ENCODE measurements at places on chromosomes 3 and 15.

DNA sequence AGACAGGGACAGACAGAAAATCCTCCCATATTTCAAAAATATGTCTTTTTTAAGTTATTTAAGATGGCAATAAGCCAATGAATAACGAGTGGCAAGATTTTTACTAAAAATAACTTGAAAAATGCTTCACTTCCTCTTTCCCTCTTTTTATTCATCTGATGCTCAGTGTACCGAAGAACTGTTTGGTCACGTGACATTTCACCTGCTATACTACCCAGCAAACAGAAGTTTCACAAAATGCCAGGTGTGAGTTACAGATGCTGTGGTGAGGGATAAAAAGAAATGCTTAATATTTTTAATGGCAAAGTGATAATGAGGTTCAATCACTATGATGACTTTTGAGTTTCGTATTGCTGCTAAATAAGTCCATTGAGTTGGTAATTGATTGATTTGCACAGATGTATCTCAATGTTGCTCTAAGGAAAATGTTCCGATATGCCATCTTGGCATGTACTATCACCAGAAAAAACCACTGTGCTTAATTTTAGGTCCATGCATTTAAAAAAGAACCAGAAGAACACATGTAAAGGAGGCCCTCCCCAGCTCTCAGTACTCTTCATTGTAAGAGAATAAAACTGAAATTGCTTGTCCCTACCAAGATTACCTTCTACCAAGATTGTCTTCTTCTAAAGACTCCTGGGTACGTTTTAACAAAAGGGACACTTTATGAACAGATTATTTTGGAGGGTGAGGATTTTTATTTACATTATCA lies 26.0 kb upstream of the SEC62 start:
- no peak for DNase-seq

DNA sequence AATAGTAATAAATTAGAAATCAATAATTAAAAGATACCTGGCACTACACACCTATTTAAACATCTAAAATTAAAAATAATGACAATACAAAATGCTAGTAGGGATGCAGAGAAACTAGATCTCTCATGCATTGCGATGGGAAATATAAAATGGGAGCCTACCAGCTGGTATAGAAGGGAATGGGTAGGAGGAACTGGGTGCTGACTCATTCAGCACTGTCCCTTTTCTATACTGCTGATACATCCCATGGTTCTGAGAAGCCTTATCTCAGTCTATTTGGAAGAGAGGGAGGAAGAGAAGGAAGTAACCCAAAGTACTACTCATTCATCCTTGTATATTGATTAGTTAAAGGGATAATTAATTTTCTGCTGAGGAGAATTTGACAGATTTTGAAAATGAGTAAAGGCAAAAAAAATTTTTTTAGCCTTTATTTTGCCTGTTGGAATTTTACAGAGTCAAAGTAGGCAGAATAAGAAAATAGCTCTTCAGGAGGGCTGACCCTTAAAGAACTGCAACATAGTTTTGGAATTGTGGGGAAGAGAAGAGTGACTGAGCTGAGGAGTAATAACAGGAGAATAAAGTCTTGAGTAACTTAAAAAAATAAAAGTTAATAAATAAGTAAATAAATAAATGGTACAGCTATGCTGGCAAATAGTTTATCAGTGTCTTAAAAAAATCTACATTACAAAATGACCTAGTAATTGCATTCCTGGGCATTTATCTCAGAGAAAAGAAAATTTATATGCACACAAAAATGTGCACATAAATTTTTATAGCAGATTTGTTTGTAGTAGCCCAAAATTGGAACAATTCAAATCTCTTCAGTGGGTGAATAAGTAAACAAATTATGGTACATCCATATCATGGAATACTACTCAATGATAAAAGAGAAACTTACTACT lies 15.3 kb upstream of the BHLHE40 start:
- no peak for DNase-seq

DNA sequence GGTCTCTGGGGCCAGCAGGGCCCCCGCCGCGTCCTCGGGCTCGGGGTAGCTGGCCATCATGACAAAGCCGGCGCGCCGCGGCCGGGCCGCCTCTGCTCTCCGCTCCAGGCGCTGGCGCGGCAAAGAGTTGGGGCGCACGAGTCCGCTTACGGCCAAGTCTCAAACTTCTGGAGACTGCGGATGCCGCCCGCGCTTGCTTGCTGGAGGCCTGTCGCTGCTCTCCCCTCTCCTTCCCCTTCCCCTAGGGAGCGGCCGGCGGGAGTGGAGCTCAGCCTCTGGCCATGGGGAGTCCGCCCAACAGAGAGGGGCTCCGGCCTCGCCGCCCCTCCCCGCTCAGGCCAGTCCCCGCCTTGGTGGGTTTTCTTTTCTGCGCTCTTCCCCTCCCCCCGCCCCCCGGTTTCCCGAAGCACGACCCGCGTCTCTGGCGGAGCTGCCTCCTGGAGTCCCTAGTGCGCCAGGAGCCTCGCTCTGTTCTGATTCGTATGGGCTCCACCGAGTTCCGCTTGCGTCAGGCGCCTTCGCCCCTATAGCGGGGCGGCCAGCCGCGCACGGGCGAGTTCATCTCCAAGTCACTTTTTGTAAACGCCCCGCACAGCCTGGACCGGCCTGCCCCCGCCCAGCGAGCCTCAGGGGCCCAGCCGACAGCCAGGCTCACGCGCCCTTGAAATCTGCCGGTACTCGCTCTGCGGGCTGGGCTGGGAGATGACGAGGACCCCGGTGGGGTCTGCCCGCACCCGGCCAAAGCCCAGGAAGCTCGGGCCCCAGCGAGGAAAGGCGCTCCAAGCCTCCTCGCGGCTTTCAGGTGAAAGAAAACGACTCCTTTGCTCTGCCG lies at the start of the genes FOXL2 and FOXL2NB:
Gene FOXL2 (minus strand): TSS at position 475 of the 832 bp plus-strand sequence. CDS start 415 bp downstream, at position 60.
Gene FOXL2NB (plus strand): TSS at position 555 of the 832 bp plus-strand sequence. CDS start 148 bp downstream, at position 703.
- DNase-seq: no peak

GRCh38 chr15:36501063-36501678 lies 78.3 kb upstream of the CDIN1 start:
- DNase-seq: no peak

- no peak for DNase-seq
These were observed 22.9 kb upstream of the FBLN2 start for GRCh38 chr3:13525827-13526625.

- no peak for DNase-seq
These were observed 525.1 kb downstream of the PDCD6IP start for GRCh38 chr3:34323517-34323916.

DNA sequence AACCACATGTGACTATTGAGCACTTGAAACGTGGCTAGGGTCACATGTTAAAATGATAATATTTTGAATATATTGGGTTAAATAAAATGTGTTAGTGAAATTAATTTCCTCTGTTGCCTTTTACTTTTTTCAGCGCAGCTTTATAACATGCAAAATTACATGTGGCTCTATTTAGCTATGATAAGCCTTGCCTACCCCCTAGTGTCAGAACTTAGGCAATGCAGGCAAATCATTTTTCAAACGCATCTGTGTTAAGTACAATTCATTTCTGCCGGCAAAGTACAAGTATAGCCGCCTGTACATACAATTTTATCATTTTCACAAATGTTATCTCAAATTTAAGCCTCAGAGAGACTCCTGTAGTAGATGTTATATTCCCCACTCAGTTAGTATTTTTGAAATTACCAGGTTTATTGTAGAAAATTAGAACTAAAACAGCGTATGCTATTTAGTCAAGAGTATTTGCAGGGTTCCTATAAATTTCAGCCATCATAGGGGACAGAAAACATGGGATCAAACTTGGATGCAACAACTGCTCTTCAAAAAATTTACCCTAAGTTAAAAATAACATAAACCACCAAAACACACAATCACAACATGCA lies 56.1 kb downstream of the TAFA4 start:
- DNase-seq: peak; percentile 21

DNA sequence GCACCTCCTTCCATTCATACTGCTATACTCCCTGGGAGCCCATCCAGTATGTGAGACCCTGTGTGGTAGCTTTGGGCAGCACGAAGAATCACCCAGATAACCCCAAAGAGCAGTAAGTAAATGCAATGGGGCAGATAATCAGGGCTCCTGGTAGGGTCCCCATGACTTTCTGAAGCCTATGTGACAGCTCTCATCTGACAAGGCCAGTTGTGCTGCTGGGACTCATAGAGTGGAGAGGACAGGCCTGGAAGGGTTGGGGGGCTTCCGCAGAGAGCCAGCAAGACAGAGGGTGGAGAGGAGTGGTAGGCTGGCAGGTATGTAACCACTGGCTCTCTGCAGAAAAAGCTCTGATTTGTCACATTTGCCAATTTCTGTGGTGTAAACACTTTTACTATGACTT lies 3.2 kb upstream of the SLC6A20 start:
- DNase-seq: peak; percentile 27

DNA sequence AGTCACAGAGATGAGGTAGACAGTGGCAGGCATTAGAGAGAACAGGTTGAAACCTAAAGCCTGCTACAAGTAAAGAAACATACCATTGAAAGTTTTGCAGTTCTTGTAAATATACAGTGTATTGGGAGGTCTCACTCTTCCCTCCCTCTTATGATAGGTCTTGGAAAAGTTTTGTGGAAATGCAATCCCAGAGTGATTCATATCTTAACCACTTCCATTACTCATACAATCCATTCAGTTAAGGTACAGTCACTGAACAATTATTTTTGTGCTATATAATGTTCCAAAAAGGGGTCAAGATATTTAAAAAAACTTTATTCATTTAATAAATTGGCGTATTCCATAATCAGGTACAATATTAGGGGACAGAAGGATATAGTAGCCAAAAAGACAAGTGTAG lies 737.7 kb upstream of the ALCAM start:
- DNase-seq: no peak

- peak; percentile 71 for DNase-seq
These were observed 3.0 kb downstream of the ISL2 start for GRCh38 chr15:76339305-76340197.

DNA sequence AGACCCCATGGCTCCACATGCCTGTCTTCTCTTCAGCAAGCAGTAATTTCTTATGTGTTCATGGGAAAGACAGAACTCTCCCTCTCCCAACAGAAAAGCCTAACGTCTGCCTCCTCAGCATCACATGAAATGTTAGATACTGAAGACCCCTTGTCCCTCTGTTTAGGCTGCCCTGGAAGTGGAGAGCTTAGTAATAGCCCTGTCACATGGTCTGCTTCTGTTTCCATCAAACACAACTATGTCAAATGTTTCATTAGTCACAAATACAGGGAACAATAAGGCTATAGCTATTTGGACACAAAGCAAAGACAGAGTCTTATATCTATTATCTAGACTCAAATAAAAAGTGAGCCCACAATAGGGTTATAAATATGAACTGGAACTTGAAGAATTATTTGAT lies 190.3 kb upstream of the TRIM42 start:
- DNase-seq: no peak

DNA sequence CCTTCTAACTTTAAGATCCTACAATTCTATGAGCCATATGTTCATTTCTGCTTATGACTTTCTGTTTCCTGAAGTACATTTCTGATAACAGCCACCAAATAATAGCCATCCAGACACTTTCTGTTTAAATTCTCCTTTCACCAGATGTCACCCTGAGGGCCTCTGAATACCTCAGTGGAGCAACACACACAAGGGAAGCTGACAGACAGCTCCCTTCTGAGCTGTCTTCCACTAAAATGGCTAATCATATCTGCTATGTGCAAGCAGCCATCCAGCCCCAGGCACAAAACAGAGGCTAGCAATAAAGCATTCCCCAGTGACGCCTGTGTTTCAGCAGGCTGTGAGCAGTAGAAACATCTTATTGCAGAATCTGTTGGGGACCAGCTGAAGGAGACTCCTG lies 666.6 kb upstream of the UBE2E2 start:
- DNase-seq: no peak

DNA sequence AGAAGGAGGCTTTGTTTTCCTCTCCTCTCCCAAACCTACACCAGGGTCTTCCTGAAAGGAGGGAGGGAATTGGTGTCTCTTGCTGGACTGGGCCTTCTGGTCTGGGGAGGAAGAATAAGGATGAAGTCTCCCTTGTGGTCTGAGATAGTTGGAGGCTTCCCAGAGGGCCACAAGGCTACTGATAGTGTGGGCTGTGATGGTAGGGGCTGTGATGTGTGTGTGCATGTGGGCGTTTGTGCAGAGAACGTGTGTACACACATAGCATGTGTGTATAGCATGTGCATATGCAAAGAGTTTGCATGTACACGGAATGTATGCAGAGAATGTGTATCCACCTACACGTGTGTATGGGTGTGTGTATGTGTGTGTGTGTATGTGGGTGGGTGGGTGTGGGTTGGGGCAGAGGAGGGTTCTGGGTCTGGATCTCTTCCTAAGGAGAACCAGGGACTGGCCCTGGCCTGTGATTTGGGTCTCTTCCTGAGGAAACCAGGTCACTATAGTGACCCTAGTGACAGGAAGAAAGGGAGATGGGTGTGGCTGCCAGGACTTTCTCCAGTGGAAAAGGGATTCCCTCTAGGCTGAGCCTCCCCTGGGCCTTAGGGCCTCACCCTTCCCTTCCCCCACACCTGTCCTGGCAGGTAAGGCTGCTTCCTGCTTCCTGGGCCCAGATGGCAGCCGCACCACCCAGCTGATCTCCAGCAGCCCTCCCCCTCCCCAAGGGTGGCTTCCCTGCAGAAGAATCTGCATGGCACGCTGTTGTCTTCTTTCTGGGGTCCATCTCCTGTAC lies 1.7 kb downstream of the FLNB start:
- DNase-seq: no peak

DNA sequence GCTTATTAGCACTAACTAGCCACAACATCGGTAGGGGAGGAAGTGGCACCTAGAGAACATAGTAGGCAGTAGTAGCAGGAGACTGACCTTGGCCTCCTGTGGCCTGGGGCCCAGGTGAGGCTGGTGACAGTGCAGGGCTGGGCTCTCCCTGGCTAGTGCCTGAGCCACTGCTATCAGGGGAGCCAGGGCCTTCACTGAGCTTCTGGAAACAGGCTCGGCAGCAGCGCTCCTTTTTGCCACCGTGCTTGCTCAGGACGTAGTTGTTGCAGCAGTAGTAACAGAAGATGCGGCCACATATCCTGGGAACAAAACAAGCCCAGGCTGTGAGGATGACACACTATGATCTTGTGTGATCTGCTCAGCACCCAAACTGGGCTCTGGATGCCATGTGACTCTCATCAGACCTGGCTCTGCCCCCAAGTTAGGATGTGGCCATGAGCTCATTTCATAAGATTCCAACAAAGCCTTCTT lies 15.1 kb downstream of the CXCR6 start:
- no peak for DNase-seq

DNA sequence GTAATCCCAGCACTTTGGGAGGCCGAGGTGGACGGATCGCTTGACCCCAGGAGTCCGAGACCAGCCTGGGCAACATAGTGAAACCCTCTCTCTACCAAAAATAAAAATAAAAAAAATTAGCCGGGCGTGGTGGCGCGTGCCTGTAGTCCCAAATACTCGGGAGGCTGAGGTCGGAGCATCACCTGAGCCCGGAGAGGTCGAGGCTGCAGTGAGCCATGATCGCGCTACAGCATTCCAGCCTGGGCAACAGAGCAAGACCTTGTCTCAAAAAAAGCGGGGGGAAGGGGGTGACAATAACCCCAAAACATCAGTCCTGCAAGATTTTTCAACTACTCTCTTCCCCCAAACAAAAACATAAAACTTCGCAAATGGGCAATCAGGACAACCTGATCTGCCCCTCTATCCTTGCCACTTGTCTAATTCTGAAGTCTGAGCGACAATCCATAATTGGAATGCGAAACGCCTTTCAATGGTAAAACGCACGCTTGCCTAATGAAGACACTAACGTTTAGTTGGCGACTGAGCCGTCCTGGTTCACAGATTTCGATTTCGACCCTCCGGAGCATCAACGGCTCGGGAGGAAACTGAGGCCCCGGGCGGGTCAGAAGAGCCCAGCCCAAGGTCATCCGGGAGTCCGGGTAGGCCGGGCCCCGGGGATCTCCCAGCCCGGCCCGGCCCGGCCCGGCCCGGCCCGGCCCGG lies 868 bp downstream of the BTBD1 start:
- DNase-seq: no peak

Data from H1 (cell line).